ENCODE measurements at places on chromosomes 16 and 17.
A peak's percentile ranks its signal among the peaks of the same experiment; 100 is the strongest.

DNA sequence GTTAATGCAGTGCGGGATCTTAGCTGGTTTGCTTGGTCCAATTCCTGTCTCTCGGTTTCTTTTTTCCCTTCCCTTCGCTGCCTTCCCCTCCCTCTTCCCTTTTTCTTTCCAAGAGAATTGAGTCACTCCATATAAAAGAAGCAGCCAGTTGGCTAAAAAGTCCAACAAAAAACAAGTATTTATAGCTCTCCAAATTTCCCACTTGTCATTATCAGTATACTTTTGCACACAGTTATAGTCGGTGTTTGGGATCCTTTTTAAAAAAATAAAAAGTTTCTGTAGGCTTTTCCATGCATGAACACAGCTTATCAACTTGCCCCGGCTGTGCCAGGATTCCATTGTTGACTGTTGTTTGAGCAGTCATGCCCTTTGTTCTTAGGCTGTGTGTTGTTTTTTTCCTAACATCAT lies 24.9 kb downstream of the HMOX2 start:
- no peak for DNase-seq

DNA sequence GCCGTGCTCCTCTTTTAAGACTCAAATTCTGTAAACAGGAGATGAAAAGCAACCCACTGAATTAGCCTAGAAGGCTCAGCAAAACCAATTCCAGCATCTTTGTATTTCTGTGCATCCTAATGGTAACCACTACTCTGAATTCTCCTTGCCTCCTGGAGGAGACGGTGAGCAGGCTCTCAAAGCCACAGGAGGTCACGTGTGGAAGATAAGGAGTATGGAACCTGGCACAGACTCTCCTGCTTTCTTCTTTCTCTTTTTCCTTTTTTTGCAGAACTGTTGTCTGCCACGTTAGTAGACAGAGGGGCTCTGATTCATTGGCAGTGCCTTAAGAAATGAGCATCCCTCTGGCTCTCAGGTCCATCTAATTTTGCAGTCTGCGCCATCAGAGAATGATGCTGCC lies 44.4 kb downstream of the VPS53 start:
- no peak for DNase-seq

DNA sequence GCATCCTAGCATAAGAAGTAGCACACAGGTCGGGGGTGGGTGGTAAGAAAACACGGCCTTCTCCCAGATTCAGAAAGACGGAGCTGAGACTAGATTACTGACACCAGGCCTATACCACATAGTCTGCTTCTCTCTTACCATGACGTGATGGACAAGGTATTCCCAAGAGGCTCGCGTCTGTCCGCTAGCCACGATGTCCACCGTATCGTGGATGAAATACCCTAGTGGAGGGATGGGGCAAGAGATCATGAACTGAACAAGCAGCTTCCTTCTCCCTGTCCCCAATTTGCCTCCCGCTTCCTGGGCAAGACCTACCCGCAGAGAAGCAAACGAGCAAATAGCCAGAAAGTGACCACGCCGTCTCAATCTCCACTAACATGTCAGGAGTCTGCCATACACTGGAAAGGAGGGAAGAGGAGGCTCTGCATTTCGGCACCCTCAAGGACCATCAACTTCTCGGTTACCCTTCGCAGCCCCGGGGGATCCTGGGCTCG lies 820 bp downstream of the TLCD1 start:
- DNase-seq = no peak

GRCh38 chr17:8696426-8696825 lies 48.2 kb downstream of the CCDC42 start:
- DNase-seq = no peak

GRCh38 chr17:859061-859823 lies 77.1 kb downstream of the MRM3 start:
- DNase-seq = no peak

- DNase-seq = no peak
Measured at GRCh38 chr16:67999985-68000384, 701 bp upstream of the DPEP2 start.

GRCh38 chr17:34249061-34249460 lies 6.0 kb upstream of the CCL2 start:
- DNase-seq = no peak

GRCh38 chr16:57624044-57624688 lies 4.3 kb upstream of the ADGRG1 start:
- no peak for DNase-seq

GRCh38 chr16:79334127-79334526 lies 266.4 kb downstream of the MAF start:
- DNase-seq = no peak

DNA sequence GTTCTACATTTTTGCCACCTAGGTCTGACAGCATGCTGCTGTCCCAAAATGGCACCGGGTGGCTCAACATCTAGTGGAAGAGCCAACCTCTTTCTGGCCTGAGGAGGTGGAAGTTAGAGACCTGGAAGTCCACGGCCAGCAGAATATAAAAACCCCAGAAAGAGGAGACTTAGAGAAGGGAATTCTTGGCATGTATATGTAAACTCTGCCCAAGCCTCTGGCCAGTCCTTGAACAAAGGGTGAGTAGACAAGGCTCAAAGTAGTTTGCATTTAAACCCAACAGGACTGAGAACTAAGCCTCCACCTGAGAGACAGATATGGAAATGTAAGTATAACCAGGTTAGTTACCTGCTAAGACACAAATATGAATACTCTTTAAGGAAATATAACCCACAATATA lies 210.3 kb downstream of the GRIN2A start:
- peak; percentile 33 for DNase-seq

DNA sequence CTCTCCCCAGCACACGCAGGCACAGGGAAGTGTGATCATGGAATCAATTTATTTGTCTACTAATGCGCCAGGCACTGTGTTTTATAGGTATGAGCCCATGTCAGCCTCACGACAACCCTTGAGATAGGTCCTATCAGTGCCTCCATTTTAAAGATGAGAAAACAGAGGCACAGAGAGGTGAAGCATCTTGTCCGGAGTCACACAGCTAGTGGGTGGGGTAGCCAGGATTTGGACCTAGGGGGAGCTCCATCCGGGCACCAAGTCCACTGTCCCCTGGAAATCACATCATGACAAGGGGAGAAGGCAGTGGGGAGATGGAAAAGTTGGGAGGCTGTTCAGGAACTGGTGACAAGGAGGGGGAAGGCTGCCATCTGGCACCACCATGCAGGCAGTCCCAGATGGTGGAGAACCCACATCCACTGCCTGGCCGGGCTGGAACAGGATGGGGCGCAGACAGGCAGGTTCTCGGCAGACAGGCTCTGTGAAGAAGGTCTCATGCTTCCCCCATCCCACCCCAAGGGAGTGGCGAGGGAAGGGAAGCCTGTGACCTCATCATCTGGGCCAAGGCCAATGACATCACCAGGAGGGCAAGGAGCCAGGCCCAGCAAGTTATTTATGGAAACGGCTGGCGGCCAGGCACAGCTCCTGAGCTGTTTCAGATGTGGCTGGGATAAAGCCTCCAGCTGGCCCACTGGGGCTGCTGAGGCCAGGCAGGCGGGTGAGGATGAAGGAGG lies 126.0 kb upstream of the SDK2 start:
- DNase-seq = no peak

DNA sequence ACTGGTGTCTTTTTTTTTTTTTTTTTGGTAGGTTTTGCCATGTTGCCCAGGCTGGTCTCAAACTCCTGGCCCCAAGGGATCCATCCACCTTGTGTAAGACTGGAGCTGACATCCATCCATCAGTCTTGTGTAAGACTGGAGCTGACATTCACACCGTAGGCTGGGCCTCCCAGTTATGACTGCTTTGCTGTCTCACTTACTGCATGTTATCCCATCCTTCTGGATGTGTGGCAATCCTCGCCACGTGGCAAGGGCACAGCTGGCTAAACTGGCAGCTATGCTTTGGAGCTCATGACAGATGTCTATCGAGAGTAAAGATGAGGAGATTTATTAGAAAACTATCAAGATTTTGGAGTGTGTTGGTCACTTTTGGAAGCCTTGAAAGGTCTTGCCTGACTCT lies 115.1 kb downstream of the ABCA8 start:
- no peak for DNase-seq

- no peak for DNase-seq
Measured at GRCh38 chr17:40266882-40267281, 20.8 kb upstream of the CDC6 start.

- no peak for DNase-seq
Measured at GRCh38 chr17:45688820-45689219, 95.3 kb upstream of the CRHR1 start.

DNA sequence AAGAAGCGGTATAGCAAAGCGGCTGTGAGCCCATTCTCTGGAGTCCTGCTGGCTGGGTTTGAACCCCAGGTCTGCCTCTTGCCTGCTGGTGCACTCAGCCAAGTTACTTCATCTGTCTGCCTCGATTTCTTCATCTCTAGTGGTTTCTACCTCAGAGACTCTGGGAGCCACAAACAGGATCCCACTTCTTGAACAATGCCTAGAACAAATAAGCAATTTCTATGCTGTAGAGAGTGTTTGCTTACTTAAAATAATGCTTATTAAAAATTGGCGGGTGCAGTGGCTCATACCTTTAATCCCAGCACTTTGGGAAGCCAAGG lies 75.5 kb downstream of the CMIP start:
- DNase-seq = no peak

GRCh38 chr17:57823469-57824401 lies 26.1 kb downstream of the MRPS23 start:
- DNase-seq = no peak

DNA sequence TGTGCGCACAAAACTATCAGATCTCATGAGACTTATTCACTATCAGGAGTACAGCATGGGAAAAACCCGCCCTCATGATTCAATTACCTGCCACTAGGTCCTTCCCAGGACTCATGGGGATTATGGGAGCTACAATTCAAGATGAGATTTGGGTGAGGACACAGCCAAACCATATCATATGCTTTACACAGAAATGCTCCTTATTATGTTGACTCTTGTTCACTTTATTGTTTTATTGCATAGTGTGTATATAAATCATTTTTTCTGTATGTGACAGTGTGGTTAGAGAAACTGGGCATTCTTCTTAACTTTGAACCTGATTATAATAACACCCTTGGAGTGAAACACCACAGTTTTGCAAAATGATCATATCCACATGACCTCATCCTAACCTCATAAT lies 212.8 kb upstream of the TNRC6C start:
- no peak for DNase-seq

DNA sequence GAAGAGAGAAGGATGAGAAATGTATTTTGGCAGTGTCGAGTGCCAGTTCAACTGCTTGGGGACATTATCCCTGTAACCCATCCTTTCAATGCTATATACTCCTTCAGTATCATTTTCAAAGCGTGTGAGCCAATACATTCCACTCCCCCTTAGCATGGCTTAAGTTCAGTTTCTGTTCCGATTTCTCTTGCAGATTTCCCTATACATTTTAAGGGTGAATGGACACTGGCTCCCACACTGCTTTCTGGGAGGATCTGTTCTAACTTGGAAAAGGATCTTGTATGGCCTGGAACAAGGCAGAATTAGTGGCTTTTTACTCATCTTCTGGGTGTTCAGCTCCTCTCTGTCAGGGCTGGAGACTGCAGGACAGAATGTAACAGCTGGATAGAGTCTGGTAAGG lies 333.8 kb downstream of the HAPSTR1 start:
- DNase-seq = no peak

GRCh38 chr17:54983260-54983659 lies 14.7 kb downstream of the STXBP4 start:
- no peak for DNase-seq

DNA sequence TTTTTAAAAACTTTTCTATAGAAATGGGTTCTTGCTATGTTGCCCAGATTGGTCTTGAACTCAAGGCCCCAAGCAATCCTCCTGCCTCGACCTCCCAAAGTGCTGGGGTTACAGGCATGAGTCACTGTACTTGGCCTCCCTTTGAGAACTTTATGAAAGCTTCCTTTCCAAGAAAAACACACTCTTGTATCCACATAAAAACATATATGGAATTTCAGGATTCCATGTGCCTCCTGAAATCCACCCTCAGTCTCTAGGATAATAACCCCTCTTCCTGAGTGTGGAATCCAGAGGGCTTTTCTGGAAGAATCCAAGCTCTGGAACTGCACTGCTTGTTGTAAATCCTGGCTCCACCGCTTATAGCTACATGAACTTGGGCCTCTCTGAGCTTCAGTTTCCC lies 53.2 kb upstream of the MRTFB start:
- no peak for DNase-seq

- no peak for DNase-seq
Measured at GRCh38 chr17:20922128-20922670, 120.6 kb downstream of the USP22 start.

DNA sequence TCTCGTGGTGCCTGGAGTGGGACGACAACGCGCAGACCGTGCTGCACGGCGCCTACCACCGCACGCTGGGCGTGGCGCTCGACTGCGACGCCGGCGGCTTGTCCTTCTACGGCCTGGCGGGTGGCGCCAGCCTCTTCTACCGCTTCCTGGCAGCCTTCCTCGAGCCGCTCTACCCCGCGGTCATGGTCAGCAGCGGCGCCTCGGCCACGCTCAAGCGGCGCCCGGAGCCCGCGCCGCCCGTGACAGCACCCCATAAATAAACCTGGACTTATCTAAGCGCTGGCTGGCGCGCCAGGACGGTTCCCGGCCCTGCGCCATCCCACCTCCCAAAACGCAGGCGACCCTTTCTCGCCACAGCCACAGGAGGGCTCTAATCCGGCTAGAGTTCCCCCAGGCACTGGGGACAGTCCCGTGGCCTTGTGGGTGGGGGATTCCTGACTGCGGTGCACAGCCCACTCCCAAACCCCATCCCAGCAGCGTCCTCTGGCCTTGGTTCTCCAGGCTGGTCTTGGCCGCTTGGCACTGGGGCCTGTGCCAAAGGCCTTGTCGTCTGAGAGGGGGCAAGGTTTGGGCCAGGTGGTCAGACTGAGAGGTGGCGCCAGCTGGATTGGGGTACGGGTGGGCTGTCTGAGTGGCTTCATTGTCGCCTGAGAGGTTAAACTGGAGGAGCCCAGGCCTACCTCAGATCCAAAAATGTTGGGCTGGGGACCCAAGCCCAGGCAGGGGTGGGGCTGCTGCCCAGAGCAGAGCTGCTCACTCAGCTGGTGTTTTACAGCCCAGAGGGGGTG lies 10.1 kb upstream of the SLC16A5 start:
- no peak for DNase-seq

GRCh38 chr17:36496018-36496789 lies 9.7 kb downstream of the ZNHIT3 start:
- no peak for DNase-seq

DNA sequence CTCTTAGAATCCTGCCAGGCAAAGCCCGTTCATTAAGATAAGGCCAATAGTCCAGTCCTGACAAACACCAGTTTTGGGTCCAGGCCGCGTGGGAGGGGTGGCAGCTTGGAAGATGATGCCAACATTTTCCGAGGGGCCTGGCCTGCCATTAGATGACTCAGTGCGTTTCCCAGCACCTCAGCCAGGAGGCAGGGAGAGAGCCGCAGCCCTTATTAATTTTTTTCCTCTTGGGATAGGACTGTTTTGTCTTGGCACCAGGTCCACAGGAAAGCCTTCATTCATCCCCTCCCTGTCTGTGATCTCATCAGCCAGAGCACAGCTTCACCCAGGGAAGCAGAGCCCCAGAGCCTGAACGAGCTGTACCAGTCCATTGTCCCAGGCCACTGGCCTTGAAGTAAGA lies 4.7 kb upstream of the NDEL1 start:
- DNase-seq = no peak

GRCh38 chr16:19354371-19354770 lies 63.3 kb upstream of the TMC5 start:
- DNase-seq = no peak

- DNase-seq = no peak
Measured at GRCh38 chr17:15123593-15124263, 141.4 kb downstream of the PMP22 start.

- DNase-seq = no peak
Measured at GRCh38 chr16:12231666-12232065, 255.1 kb downstream of the SNX29 start.
